ENCODE measurements at places on chromosomes 12 and 14.

DNA sequence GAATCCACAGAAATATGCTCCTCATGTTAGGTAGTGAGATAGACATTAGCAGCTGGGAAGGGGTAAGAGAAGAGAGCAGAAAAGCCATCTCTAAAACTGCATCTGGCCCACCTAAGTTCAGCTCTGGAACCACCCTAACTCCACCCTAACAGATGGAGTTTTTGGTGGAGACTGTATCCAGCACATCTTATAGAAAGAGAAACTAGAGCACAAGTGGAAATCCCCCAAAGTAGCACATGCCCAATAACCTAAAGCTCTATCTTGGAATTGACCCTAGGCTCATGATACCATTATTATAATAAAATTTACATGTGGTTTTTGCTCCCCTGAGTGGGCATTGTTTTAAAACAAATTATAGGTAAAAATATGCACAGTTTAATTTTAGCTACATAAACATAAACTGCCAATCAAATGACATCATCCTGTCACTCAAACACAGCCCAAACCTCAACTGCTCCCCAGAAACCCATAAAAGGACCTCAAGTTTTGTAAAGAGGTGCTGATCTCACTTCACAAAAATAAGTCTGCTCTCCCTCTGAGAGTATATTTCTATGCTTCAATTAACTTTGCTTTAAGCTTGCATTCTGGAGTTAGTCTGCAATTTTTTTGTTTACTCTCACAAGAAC, 206.4 kb downstream of the PIK3C2G start:
- DNase-seq: no peak

GRCh38 chr12:47767216-47767724, 5.8 kb upstream of the SLC48A1 start:
- DNase-seq: peak; percentile 78

DNA sequence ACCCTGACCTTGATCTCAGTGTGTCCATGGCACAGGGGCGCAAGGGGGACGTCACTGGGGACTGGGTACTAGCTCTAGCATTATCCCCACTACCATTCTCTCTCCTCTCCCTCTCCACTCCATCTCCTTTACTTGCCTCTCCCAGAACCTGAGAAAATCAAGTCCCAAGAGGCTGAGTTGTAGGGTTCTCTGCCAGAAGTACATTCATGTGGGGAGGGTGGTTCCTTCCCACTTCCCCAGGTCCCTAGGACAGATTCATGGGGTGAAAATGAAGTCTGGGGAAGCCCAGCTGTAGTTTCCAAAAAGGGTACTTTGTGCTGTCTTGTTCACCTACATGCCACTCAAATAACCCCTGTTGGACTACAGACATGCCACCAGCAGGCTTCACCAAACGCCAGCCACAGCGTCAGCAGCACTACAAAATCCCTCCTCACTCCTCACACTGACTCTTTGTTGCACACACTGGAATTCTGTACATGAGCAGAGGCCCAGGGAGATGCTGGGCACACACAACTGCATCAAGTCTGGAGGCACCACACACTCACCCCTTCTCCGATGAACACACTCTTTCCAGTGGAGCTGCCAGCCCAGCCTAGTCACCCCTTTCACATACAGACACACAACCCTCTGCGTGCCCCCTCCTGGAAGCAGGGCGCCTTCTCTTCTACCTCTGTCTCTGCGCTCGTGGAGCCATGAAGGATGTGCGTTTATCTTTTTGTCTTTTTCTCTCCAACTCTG, 6.9 kb downstream of the RARG start:
- DNase-seq: no peak

DNA sequence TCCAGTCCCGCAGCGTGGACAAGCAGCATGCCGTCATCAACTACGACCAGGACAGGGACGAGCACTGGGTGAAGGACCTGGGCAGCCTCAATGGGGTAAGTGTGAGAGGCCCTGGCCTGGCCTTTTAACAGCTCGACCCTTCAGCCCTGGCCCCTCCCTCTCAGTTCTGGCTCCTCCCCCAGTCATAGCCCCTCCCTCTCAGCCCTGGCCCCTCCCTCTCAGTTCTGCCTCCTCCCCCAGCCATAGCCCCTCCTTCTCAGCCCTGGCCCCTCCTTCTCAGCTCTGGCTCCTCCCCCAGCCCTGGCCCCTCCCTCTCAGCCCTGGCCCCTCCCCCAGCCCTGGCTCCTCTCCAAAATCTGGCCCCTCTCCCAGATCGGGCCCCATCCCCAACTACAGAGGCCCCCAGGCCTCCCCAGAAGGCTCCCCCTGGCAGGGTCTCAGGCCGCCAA, 11.2 kb downstream of the CEP170B start:
- DNase-seq: no peak

GRCh38 chr14:59376686-59377085, 88.5 kb downstream of the GPR135 start:
- no peak for DNase-seq

DNA sequence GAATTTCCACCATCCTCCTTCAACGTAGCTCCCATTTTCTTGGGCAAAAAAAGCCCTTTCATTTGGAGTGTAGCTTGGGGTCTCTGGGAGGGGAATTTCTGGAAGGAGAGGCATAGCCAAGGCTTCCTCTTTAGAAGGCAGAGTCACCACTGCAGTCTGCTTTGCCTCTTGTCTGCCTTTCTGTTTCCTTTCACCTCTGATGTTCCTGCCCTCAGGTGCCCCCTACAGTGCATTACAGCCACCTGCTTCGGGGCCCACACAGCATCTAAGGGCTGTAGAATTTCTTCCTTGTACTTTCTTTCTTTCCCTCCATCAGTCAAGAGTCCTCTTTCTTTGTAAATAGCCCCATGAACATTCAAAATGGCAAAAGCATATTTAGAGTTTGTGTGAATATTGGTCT, 1313.9 kb downstream of the TMEM121 start:
- DNase-seq: no peak

- DNase-seq: no peak
These were observed 5.1 kb downstream of the TMEM179 start for GRCh38 chr14:104599446-104599845.
